Activated naive CD4-positive, alpha-beta T cell (primary cell): ENCODE measurements at places on chromosomes 3 and 15.

- DNase-seq = no peak
These were observed 97.3 kb downstream of the AKAP13 start for GRCh38 chr15:85477730-85478129.

GRCh38 chr15:82699726-82700125 lies 9.9 kb downstream of the AP3B2 start:
- DNase-seq = no peak

DNA sequence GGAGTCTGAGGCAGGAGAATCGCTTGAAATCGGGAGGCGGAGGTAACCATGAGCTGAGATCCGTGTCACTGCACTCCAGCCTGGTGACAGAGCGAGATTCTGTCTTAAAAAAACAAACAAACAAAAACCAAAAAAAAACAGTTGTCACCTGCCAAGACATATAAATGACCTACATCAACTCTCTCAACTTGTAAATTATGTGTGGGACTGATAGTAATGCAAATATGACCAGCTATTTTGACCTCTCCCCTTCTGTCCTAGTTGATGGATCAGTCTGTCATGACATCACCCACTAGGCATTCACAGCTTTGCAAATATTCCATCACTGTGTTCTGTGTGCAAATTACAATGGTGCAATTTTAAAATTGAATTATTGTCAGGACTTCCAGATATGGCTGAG lies 175.4 kb downstream of the EBLN2 start:
- no peak for DNase-seq

GRCh38 chr3:42070524-42070923 lies 20.6 kb upstream of the TRAK1 start:
- DNase-seq = no peak

GRCh38 chr15:58770519-58770856 lies 614 bp upstream of the MINDY2 start:
- no peak for DNase-seq

DNA sequence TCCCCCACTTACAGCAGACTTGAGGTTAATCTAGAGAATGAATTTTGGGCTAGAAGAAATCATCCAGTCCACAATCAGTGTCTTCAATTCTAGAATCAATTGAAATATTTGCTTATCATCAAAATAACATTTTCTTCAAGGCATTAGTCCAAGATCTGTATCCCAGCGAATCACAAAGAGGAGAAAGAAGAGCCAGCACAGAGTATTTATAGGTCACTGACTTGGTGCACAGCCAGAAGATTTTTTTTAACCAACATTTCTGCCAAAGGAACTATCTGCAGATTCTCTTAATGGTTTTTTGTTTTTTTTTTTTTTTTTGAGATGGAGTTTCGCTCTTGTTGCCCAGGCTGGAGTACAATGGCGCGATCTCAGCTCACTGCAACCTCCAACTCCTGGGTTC lies 178.2 kb downstream of the TNIK start:
- no peak for DNase-seq

GRCh38 chr3:86828751-86829150 lies 162.2 kb downstream of the VGLL3 start:
- DNase-seq = no peak

DNA sequence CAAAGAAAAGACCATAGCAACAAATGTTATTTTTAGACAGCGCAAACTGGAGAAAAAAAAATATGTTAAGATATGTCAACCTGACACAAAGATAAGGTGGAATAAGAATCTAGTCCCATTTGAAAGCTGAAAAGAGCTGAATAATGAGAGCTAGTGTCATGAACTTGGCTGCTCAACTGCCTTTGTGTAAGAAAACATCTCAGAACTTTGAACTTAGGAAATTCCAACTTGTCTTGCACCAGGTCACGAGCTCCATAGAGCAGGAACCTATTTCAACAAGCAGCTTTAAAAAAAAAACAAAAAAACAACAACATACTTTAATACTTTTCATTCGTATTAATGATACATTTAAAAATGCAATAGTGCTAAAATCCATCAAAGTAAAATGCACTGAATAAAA lies 79.5 kb downstream of the ZNF280D start:
- no peak for DNase-seq

GRCh38 chr3:172582712-172583111 lies 59.5 kb upstream of the TNFSF10 start:
- DNase-seq = no peak

- DNase-seq = no peak
These were observed 279.0 kb downstream of the RBMS3 start for GRCh38 chr3:29559741-29560465.

DNA sequence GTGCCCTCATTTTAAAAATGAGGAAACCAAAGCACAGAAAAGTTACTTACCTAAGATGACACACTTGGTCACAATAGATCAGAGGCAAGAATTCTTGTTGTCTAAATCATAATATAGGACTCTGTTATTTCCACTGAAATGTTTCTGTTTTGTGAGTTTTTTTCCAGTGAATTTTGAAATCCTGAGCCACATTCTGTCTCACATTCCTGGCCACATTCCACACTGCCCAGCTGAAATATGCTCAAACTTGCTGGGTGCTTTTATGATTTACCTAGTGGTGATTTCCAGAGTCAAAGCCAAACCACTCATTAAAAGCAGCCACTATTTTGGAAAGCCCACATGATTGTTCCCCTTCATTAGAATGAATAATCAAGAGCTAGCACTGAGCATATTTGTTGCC lies 82.3 kb upstream of the NPHP3 start:
- no peak for DNase-seq
